GM12878 (cell line): ENCODE measurements at places on chromosomes 7 and 10. TPM values are rescaled to one million over a fixed set of nuclear protein-coding genes. Genes with fewer than 3 reads are reported as not detected.

Gene NUTM2A
- total RNA-seq, result 0.38 TPM in 1 of 2 replicates, not detected in the other

Gene DOCK1
- total RNA-seq, result 0.13 and 0.18 TPM in 2 replicates

Gene RBM20
- total RNA-seq, result 0.13 and 0.26 TPM in 2 replicates

Gene CRPPA
- total RNA-seq, result not detected in 2 replicates

Gene SVOPL
- not detected in 2 replicates for total RNA-seq

Gene RAPGEF5
- 4.0 and 4.3 TPM in 2 replicates for total RNA-seq

Gene AMPH
- 0.19 TPM in 1 of 2 replicates, not detected in the other for total RNA-seq

Gene CREB5
- 65.7 and 66.8 TPM in 2 replicates for total RNA-seq

Gene FRAT2
- 5.2 and 5.6 TPM in 2 replicates for total RNA-seq

Gene GOLGA7B
- not detected in 2 replicates for total RNA-seq

Gene CREB3L2
- 65.2 and 67.1 TPM in 2 replicates for total RNA-seq
